ENCODE measurements at places on chromosomes 6 and 20. TPM values are rescaled to one million over a fixed set of nuclear protein-coding genes. Genes with fewer than 3 reads are reported as not detected.

SIRPB2 gene
- not detected for total RNA-seq

SLC32A1 gene
- not detected for total RNA-seq

BTNL2 gene
- total RNA-seq, result not detected

NAA20 gene
- total RNA-seq, result 99.6 TPM

SMPDL3A gene
- 0.16 TPM for total RNA-seq

TRIM40 gene
- not detected for total RNA-seq

FILIP1 gene
- not detected for total RNA-seq

C6orf58 gene
- not detected for total RNA-seq

UTRN gene
- total RNA-seq, result 42.7 TPM

- H3K4me1 ChIP-seq, result no peaks in the 10 kb centered on the region
- H3K27me3 ChIP-seq, result no peaks in the 10 kb centered on the region
- no peaks in the 10 kb centered on the region for H3K36me3 ChIP-seq
These were observed 24.1 kb upstream of the HINT3 start for GRCh38 chr6:125932451-125932795.

DNA sequence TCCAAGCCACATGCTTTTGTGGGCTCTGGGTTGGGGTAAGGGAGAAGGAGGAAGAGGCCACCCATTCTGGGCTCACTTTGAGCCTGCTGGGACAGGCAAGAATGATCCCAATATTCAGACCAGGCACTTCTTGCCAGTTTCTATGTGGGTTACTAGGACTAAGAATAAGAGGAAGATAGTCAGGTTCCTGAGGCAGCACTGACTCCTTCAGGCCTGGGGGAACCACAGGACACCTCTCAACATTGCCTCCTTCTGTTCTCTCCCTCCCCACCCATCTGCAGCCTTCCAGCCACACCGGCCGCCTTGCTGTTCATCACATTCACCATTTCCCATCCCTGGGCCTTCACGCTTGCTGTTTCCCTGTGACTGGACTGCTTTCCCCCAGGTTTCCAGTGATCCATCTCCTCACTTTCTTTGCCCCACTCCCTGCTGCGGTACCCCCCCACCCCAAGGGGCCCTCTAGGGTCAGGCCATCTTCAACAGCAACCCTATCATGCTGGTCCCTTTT is 69.2 kb upstream of the SIRPA start:
- DNase-seq, result no peak
- no peak overlapping the region for H3K27ac ChIP-seq
- H3K36me3 ChIP-seq, result no peaks in the 10 kb centered on the region
- no peak overlapping the region for H3K4me3 ChIP-seq

- H3K27me3 ChIP-seq, result no peaks in the 10 kb centered on the region
- no peak overlapping the region for H3K27ac ChIP-seq
These were observed 645.6 kb downstream of the MMUT start for GRCh38 chr6:48817333-48818051.

GRCh38 chr6:46072866-46073265 is 56.9 kb upstream of the ENPP4 start:
- H3K4me3 ChIP-seq, result no peak overlapping the region
- no peak for DNase-seq
- H3K36me3 ChIP-seq, result no peaks in the 10 kb centered on the region
- H3K27me3 ChIP-seq, result no peaks in the 10 kb centered on the region
- no peak overlapping the region for H3K27ac ChIP-seq
- no peaks in the 10 kb centered on the region for H3K4me1 ChIP-seq

- H3K36me3 ChIP-seq, result no peaks in the 10 kb centered on the region
- no peaks in the 10 kb centered on the region for H3K27me3 ChIP-seq
These were observed 595.5 kb downstream of the COL12A1 start for GRCh38 chr6:74610352-74610751.

DNA sequence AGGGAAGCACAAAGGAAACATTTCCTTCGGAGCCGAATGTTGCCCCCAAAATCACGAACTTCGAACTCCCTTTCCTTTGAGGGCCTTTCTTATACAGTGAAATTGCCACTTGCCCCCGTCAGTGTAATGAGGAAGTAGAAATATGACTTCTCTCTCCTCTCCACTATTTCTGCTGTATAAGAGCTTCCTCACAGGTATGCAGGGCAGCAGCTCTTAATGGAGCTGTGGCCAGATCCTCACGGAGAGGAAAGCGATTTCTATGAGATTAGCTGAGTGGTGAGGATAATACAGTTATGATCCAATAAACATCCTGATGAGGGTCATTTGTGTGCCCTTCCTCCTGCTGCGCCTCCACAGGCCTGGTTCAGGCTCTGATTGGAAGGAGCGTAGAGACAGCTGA is 10.8 kb upstream of the CPNE5 start:
- H3K36me3 ChIP-seq, result peaks cover 4% of the 10 kb centered on the region
- DNase-seq, result no peak
- no peaks in the 10 kb centered on the region for H3K27me3 ChIP-seq

- H3K4me3 ChIP-seq, result no peak overlapping the region
- no peaks in the 10 kb centered on the region for H3K4me1 ChIP-seq
- no peaks in the 10 kb centered on the region for H3K36me3 ChIP-seq
- no peak overlapping the region for H3K27ac ChIP-seq
These were observed 89.8 kb downstream of the C6orf118 start for GRCh38 chr6:165219629-165220028.

- H3K4me3 ChIP-seq, result no peak overlapping the region
- H3K27me3 ChIP-seq, result no peaks in the 10 kb centered on the region
- H3K4me1 ChIP-seq, result peaks cover 9% of the 10 kb centered on the region
- DNase-seq, result no peak
These were observed 72.3 kb upstream of the SMLR1 start for GRCh38 chr6:130754786-130755367.

Data from CD8-positive, alpha-beta memory T cell (primary cell).